ENCODE measurements at places on chromosomes 11 and 22.

DNA sequence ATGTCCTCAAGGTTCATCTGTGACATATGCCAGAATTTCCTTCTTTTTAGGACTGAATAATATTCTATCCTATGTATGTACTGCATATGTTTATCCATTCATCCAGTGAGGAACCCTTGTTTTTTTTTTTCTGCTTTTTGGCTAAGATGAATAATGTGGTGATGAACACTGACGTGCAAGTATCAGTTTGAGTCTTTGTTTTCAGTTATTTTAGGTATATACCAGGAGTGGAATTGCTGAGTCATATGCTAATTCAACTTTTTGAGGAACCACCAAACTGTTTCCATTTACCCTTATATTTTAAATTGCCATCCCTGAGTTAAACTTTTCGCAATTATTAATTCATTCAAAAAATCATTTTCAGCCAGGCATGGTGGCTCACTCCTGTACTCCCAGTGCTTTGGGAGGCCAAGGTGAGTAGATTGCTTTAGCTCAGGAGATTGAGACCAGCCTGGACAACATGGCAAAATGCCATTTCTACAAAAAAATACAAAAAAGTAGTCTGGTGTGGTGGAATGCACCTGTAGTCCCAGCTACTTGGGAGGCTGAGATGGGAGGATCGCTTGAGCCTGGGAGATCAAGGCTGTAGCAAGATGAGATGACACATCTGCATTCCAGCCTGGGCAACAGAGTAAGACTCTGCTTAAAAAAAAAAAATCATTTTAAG, 64.2 kb downstream of the MICAL2 start:
- DNase-seq, result no peak

GRCh38 chr22:50481440-50482106, at the start of gene ADM2:
Gene ADM2, plus strand, starts transcription at chr22:50481543. Its CDS starts 305 bp downstream, at chr22:50481848.
- DNase-seq, result no peak

GRCh38 chr11:109978895-109979294, 114.3 kb upstream of the ZC3H12C start:
- no peak for DNase-seq

- no peak for DNase-seq
These were observed 305.0 kb downstream of the BUD13 start for GRCh38 chr11:116467823-116468222.

DNA sequence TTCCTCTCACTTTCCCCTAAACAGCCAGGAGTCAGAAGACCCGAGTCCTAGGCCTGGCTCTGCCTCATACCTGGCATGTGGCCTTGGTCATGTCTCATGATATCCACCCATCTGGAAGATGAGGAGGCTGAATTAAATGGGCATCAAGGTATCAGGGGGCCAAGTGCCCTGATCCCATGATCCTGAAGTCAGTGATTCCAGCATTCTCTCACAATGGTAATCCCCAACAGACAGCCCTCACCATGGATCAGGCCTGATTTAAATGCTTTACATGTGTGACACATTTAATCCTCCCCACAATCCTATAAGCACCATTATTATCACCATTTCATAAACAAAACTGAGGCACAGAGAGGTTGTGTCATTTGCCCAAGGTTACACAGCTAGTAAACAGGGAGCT, 70.0 kb downstream of the PDE2A start:
- no peak for DNase-seq

Data from hypothalamus (tissue), 51 donors.